ENCODE measurements at places on chromosomes 11 and 22. TPM values are rescaled to one million over a fixed set of nuclear protein-coding genes. Genes with fewer than 3 reads are reported as not detected.

Gene UBE2L6
- 108 TPM for total RNA-seq

Gene DDX17
- 711 TPM for total RNA-seq

DNA sequence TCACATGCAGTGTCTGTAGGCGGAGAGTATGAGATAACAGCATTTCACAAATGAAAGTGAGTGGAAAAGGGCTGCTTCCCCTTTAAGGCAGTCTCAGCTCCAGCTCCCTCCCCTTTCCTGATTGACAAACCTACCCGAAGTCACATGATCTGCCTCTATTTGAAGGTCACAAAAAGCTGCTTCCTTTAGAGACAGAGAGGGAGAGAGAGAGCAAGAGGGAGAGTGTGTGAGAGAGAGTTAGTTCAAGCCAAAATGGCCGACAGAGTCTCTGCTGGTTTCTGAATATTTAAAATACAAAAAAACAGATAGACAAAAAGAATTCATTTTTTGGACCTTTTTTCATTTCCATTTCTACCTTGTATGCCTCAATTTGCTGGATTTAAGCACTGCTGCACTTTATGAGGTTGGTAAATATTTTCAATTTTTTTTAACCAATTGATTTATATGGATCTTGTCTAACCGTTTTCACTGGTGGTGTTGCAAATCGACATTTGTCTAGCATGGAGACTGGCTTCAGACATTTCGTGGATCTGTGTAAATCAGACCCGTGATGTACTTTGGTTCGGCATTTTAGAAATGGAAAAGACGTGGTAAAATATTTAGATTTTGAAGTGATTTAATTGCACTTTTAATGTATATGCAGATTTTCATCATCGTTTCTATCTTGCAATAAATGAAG is at the start of gene TNRC6B:
TSS of gene TNRC6B (plus strand) at position 188 of the 679 bp plus-strand sequence. CDS start at position 399, 211 bp downstream.
- DNase-seq: peak; percentile 76
- H3K27ac ChIP-seq: peak within 1 kb of the TSS; percentile 84
- H3K36me3 ChIP-seq: no peaks in the 10 kb centered on the region
- peaks cover 68% of the 10 kb centered on the region for H3K4me1 ChIP-seq
- H3K27me3 ChIP-seq: no peaks in the 10 kb centered on the region

- H3K4me3 ChIP-seq: no peak overlapping the region
- H3K27me3 ChIP-seq: no peaks in the 10 kb centered on the region
- peaks cover 55% of the 10 kb centered on the region for H3K36me3 ChIP-seq
- H3K27ac ChIP-seq: no peak overlapping the region
- DNase-seq: no peak
Measured at GRCh38 chr22:39518144-39518786, 2.1 kb upstream of the ATF4 start.

DNA sequence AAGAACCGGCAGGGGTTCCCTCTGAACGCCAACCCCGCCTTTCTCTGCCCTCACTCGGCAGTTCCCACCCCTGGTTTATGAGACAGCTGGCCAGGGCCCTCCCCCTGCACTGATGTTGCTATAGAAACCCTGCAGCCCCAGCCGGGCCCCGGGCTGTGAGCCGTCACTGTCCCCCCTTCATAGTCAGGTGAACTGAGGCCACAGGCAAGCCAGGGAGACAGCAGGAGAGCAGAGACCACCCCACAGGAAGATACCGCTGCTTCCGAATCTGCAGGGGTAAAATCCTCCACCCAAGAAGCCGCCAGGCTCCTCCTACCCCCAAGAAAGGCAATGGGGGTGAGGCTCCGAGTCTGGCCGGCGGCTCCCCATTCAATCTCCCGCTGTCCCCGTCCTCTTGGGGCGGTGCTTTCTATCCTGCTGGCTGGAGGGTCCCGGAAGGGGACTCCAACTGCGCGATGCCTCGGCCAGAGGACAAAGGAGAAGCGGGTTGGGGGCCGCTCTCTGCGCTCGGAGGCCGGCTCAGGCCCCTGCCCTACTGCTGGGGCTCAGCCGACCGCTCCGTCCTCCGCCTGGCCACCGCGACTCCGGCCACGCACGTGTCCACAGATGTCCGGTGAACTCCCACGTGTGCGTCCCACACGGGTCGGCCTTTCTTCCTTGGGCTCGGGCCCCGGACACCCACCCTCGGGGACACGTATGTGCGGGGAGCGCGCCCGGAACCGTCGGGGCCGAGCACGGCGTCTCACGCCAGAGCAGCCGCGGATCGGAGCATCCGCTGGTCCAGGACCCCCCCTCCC is 587 bp downstream of the SLC25A22 start:
- DNase-seq: peak; percentile 95
- H3K4me1 ChIP-seq: peaks cover 56% of the 10 kb centered on the region
- H3K4me3 ChIP-seq: peak overlapping the region; percentile 95
- H3K27me3 ChIP-seq: no peaks in the 10 kb centered on the region
